ENCODE measurements at places on chromosomes 4 and X.

GRCh38 chrX:112889400-112889799, 48.8 kb upstream of the AMOT start:
- no peak for DNase-seq

- no peak for DNase-seq
Observed at GRCh38 chr4:139188648-139189416, 11.8 kb upstream of the ELF2 start.

- DNase-seq, result no peak
Observed at GRCh38 chrX:11739776-11740175, 18.3 kb upstream of the MSL3 start.

DNA sequence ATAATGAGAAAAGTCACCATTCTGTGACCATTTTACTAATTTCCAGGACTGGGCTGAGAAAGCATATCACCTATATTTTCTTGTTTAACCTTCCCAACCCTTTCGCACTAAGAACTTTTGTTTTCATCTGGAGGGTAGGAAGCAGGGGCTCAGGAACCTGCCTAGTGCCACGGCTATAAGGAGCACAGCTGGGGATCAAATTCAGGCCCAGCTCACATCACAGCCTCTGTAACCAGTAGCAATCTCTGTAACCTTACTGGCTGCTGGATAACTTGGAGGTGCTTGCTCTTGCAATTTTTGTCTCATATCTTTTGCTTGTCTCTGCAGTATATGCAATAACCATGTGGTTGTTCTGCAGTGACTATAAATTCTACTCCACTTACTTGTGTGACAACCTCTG, 76.7 kb upstream of the PLAC1 start:
- no peak for DNase-seq

- no peak for DNase-seq
Observed at GRCh38 chrX:17621566-17622270, 115.6 kb upstream of the SCML1 start.
